ENCODE measurements at places on chromosomes 4 and X.

- no peak for DNase-seq
These were observed 636.9 kb upstream of the BOD1L1 start for GRCh38 chr4:14264437-14264836.

- no peak for DNase-seq
These were observed at the start of gene NPY5R for GRCh38 chr4:163343604-163344146. Gene NPY5R, plus strand, starts transcription at chr4:163343892. Its CDS starts 6,382 bp downstream, at chr4:163350274.

GRCh38 chrX:2751291-2751690 lies 549 bp upstream of the XG start:
- DNase-seq: no peak

DNA sequence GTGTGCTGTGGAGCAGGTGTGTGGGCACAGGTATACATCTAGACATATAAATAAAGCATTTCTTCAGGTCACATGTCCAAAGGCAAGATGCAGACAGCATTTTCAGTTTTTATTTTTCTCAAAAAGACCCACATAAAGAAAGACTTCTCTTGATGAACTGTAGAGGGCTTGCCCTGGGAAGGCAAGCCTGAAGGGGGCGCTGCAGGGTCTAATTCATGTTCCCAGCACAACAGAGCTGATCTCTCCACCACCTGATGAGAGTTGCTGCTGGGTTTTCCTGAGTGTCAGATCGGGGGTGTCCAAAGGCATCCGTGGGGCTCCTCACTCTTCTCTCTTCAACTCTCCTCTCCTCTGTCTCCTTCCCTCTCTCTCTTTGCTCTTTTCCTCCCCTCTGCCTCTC lies 26.6 kb downstream of the ADRA2C start:
- no peak for DNase-seq

- DNase-seq: no peak
These were observed 632 bp downstream of the PLP2 start for GRCh38 chrX:49172280-49172780.

All from HepG2 (cell line).